SJSA1 (cell line): ENCODE measurements at places on chromosomes 5 and 9. TPM values are rescaled to one million over a fixed set of nuclear protein-coding genes. Genes with fewer than 3 reads are reported as not detected.
A peak's percentile ranks its signal among the peaks of the same experiment; 100 is the strongest.

The CWC27 gene
- 15.7 and 27.7 TPM in 2 replicates for total RNA-seq

The PCDHB10 gene
- total RNA-seq: 3.3 and 4.7 TPM in 2 replicates

The ZDHHC11B gene
- not detected in 2 replicates for total RNA-seq

The TEX48 gene
- total RNA-seq: not detected in 2 replicates

The FOXD4L5 gene
- not detected in 2 replicates for total RNA-seq

GRCh38 chr9:95504053-95504963 lies 12.5 kb downstream of the PTCH1 start:
- H3K27me3 ChIP-seq: no peaks in the 10 kb centered on the region
- peak overlapping the region; percentile 70 for H3K4me3 ChIP-seq
- peak; percentile 64 for DNase-seq
- H3K36me3 ChIP-seq: peaks cover 88% of the 10 kb centered on the region
- H3K4me1 ChIP-seq: peaks cover 59% of the 10 kb centered on the region

DNA sequence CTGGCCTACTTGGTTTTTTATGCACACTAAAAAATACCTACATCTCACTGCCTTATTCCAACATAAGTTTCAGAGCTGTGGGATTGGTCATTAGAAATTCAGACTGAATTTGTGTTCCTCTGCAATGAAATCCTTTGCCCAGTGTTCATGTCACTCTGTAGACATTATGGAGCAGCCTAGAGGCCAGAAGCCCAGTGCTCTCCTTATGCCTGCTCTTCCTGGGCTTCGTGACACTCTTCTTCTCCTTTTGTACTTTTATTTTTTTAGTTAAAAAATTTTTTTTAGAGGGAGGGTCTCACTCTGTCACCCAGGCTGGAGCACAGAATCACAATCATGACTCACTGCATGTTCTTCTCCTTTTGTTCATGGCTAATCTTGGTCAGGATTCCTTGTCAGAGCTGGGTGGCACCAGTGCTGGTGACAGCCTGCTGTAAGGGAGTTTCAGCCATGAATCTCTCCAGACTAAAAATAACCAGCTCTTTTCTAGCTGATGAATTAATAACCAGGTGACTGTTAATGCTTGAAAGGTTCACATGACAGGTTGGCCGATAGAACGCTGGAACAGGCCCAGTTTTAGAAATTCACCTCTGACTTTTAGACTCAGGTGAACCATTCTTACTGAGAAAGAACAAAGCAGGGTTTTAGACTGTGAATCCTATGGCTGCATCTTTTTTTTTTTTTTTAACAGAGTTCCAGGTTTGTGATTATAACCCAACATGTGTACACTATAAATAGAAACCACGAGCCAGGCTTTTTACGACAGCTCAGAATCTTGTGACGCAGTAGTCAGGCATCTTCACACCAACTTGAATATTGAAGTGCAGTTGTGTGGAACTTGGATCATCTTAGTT lies 34.1 kb upstream of the C5orf47 start:
- no peaks in the 10 kb centered on the region for H3K27me3 ChIP-seq
- H3K36me3 ChIP-seq: peaks cover 62% of the 10 kb centered on the region
- DNase-seq: no peak
- H3K27ac ChIP-seq: no peak overlapping the region
- no peak overlapping the region for H3K4me3 ChIP-seq
- peaks cover 27% of the 10 kb centered on the region for H3K4me1 ChIP-seq

DNA sequence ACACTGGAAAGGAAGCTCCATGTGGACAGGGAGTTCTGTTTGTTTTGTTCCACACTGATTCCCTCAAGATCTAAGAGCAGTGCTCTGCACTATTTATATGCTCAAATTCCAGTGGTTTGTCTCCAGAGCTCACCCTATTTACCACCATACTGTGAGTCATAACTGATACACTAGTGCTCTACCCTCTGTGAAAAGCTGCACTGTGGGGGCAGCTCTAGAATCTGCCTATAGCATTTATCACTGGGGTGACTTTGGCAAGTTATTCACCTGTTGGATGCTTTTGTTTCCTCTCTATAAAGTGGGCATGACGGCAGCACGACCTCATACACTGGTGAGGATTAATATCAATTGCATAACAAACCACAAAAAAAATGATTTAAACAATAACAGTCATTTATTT lies 307.8 kb downstream of the NR2F1-AS1 start:
- no peak overlapping the region for H3K27ac ChIP-seq
- no peaks in the 10 kb centered on the region for H3K27me3 ChIP-seq
- peaks cover 19% of the 10 kb centered on the region for H3K4me1 ChIP-seq
- no peaks in the 10 kb centered on the region for H3K36me3 ChIP-seq
- DNase-seq: peak; percentile 43

DNA sequence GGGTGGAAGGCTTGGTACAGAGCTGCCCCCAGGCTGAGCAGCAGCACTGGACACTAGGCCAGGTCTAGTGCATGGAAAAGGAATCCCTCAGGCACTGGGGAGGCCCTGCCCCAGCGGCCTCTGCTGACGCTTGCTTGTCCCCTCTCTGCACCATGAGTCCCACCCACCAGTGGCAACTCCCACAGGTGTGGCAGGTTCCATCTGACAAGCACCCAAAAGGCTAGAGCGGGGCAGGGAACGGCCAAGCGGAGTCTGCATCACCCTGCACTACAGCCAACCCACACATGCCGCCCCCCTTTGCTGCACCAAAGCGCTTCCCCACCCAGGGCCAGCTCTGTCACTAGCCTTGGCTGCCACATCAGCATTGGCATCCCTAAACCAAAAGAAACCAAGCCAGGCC lies 115.2 kb upstream of the SARDH start:
- H3K36me3 ChIP-seq: peaks cover 39% of the 10 kb centered on the region
- H3K27ac ChIP-seq: no peak overlapping the region
- no peak overlapping the region for H3K4me3 ChIP-seq
- H3K27me3 ChIP-seq: no peaks in the 10 kb centered on the region
- H3K4me1 ChIP-seq: no peaks in the 10 kb centered on the region
- DNase-seq: no peak

GRCh38 chr9:127154003-127154389 lies 31.6 kb upstream of the ANGPTL2 start:
- peaks cover 2% of the 10 kb centered on the region for H3K4me1 ChIP-seq
- H3K4me3 ChIP-seq: no peak overlapping the region
- no peaks in the 10 kb centered on the region for H3K36me3 ChIP-seq
- H3K27me3 ChIP-seq: no peaks in the 10 kb centered on the region; the same call in 1 of the 2 replicates

DNA sequence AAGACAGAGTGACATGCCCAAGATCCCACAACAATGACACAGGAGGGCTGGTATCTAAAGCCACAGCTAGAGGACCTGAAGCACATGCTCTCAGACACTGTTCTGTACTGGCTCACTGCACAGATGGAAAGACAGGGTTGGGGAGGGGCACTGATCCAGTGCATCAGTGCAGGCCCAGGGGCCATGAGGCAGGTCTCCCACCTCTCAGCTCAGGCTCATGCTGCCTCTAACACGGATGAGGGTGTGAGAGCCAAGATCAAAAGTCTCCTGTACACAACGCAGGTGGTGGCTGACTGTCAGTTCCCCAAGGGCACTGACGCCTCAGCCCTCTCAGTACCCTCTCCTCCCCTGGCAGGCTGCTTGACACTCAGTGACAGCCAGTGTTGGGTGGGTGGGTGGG lies 10.9 kb downstream of the RAPGEF1 start:
- DNase-seq: no peak
- no peak overlapping the region for H3K4me3 ChIP-seq
- peaks cover 56% of the 10 kb centered on the region for H3K4me1 ChIP-seq
- H3K36me3 ChIP-seq: no peaks in the 10 kb centered on the region
- H3K27ac ChIP-seq: no peak overlapping the region

DNA sequence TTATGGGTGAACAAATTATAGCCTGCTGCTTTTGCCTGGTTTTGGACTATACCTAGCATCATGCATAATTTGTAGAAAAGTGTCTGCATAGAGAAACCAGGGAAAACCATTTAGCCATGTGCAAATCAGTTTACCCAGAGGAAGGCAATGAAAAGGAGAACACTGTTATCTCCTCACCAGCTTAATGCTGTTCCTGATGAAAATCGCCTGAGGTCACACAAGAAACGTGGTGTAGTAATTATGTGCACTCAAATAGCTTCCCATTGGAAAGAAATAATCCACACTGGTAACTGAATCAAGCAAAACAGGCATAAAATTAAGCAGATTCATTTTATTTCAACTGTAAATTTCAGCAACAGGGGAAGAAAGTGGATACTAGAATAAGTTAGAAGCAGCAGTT lies 51.7 kb upstream of the FAM240B start:
- H3K27me3 ChIP-seq: no peaks in the 10 kb centered on the region
- H3K27ac ChIP-seq: no peak overlapping the region
- no peak for DNase-seq
- no peak overlapping the region for H3K4me3 ChIP-seq
- H3K36me3 ChIP-seq: no peaks in the 10 kb centered on the region

- DNase-seq: no peak
- peaks cover 27% of the 10 kb centered on the region for H3K27me3 ChIP-seq
- H3K27ac ChIP-seq: no peak overlapping the region
- no peaks in the 10 kb centered on the region for H3K36me3 ChIP-seq
- no peak overlapping the region for H3K4me3 ChIP-seq
Measured at GRCh38 chr5:155728146-155728856, 598.7 kb upstream of the SGCD start.

DNA sequence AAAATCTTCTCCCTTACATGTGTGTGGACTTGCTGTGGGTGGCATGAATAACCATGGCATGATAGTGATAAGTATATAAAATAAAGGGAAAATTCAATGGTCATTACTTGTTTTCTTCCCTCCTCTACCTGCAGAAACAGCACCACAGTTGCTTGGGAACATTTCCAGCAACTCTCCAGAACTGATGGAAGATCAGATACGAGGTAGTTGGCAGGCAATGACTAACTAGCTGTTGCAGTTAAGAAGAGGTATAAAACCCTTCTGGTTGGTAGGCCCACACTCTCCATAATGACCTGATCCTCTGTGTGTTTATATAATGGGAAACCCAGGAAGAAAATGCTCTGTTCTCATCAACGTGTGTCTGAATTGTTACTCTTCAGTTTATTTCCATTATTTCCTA lies 185.9 kb downstream of the SYK start:
- no peak overlapping the region for H3K27ac ChIP-seq
- no peak for DNase-seq
- H3K4me1 ChIP-seq: peaks cover 17% of the 10 kb centered on the region
- H3K4me3 ChIP-seq: no peak overlapping the region
- H3K36me3 ChIP-seq: no peaks in the 10 kb centered on the region

DNA sequence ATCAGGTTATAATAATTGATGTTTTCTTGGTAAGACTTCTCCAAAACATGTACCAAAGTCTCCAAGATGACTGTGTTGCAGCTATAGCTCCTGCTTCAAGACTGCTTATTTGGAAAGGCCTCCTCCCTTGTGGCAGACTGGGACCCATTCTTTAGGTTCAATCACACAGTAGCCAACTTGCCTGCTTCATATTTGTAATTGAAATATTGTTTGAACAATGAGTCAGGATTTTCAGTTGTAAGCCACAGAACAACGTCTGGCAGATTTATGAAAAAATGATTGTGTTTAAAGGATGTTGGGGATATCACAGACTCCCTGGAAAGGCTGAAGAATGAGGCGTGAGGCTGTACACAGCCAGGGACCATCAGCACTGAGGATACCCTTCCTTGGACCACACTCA lies 458.9 kb downstream of the MED10 start:
- DNase-seq: no peak
- H3K27me3 ChIP-seq: no peaks in the 10 kb centered on the region
- no peaks in the 10 kb centered on the region for H3K36me3 ChIP-seq
- no peak overlapping the region for H3K27ac ChIP-seq
- no peaks in the 10 kb centered on the region for H3K4me1 ChIP-seq
- no peak overlapping the region for H3K4me3 ChIP-seq

- DNase-seq: no peak
- H3K4me3 ChIP-seq: no peak overlapping the region
- H3K27ac ChIP-seq: no peak overlapping the region
- peaks cover 27% of the 10 kb centered on the region for H3K4me1 ChIP-seq
- no peaks in the 10 kb centered on the region for H3K36me3 ChIP-seq
Measured at GRCh38 chr5:126126574-126126973, 296.6 kb upstream of the GRAMD2B start.

- no peak overlapping the region for H3K27ac ChIP-seq
- no peaks in the 10 kb centered on the region for H3K4me1 ChIP-seq
- no peak overlapping the region for H3K4me3 ChIP-seq
- no peak for DNase-seq
- no peaks in the 10 kb centered on the region for H3K36me3 ChIP-seq
Measured at GRCh38 chr5:104708027-104708426, 1145.4 kb upstream of the NUDT12 start.

GRCh38 chr9:121350993-121351561 lies 19.0 kb downstream of the STOM start:
- DNase-seq: peak; percentile 77
- peaks cover 47% of the 10 kb centered on the region for H3K4me1 ChIP-seq

- 0 out of 2 replicates have a peak, but pooled peaks cover 3% of the 10 kb centered on the region for H3K27me3 ChIP-seq
- no peak overlapping the region for H3K4me3 ChIP-seq
- DNase-seq: no peak
- no peak overlapping the region for H3K27ac ChIP-seq
- H3K36me3 ChIP-seq: no peaks in the 10 kb centered on the region; the same call in 1 of the 2 replicates
Measured at GRCh38 chr9:126371007-126371870, 44.6 kb downstream of the MVB12B start.

GRCh38 chr9:34490360-34490759 lies 31.8 kb downstream of the DNAI1 start:
- H3K27me3 ChIP-seq: no peaks in the 10 kb centered on the region
- DNase-seq: no peak
- no peak overlapping the region for H3K4me3 ChIP-seq
- no peaks in the 10 kb centered on the region for H3K36me3 ChIP-seq

- no peaks in the 10 kb centered on the region for H3K36me3 ChIP-seq
- H3K27me3 ChIP-seq: no peaks in the 10 kb centered on the region
- no peak for DNase-seq
- H3K4me3 ChIP-seq: no peak overlapping the region
- H3K27ac ChIP-seq: no peak overlapping the region
- H3K4me1 ChIP-seq: peaks cover 5% of the 10 kb centered on the region; the same call in 1 of the 2 replicates
Measured at GRCh38 chr9:82560457-82560904, 502.5 kb downstream of the RASEF start.

- H3K4me1 ChIP-seq: no peaks in the 10 kb centered on the region
- no peak overlapping the region for H3K27ac ChIP-seq
- no peak for DNase-seq
- H3K27me3 ChIP-seq: no peaks in the 10 kb centered on the region
- H3K4me3 ChIP-seq: no peak overlapping the region
Measured at GRCh38 chr5:113122053-113122452, 145.5 kb downstream of the DCP2 start.

GRCh38 chr5:33072296-33072695 lies 361.2 kb downstream of the NPR3 start:
- no peak overlapping the region for H3K4me3 ChIP-seq
- no peaks in the 10 kb centered on the region for H3K36me3 ChIP-seq
- H3K4me1 ChIP-seq: peaks cover 23% of the 10 kb centered on the region

- H3K36me3 ChIP-seq: no peaks in the 10 kb centered on the region
- peaks cover 26% of the 10 kb centered on the region for H3K4me1 ChIP-seq
- peak overlapping the region; percentile 61 for H3K27ac ChIP-seq
- no peak overlapping the region for H3K4me3 ChIP-seq
- H3K27me3 ChIP-seq: no peaks in the 10 kb centered on the region
- DNase-seq: peak; percentile 55
Measured at GRCh38 chr9:16521868-16522411, 348.5 kb downstream of the BNC2 start.

DNA sequence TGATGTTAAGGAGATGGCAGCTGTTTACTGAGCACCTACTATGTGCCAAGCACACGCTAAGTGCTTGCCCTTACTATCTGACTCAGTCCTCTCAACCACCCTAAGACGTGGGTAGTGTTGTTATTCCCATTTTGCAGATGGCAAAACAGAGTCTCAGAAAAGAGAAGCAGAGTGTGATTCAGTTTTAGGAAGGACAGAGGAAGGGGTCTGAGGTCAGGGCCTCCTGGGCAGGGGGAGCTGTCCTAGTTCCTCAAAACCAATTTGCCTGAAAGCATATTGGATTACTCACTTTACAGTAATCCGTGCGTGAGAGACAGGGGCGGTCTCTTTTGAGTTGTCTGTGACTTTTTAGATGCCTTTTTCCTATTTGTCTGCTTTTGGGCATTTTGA lies 23.2 kb downstream of the DNM1 start:
- no peak overlapping the region for H3K27ac ChIP-seq
- H3K36me3 ChIP-seq: no peaks in the 10 kb centered on the region
- no peaks in the 10 kb centered on the region for H3K4me1 ChIP-seq
- no peak for DNase-seq
- no peaks in the 10 kb centered on the region for H3K27me3 ChIP-seq
